GM03348 (cell line): ENCODE measurements at places on chromosomes 5 and 9.

DNA sequence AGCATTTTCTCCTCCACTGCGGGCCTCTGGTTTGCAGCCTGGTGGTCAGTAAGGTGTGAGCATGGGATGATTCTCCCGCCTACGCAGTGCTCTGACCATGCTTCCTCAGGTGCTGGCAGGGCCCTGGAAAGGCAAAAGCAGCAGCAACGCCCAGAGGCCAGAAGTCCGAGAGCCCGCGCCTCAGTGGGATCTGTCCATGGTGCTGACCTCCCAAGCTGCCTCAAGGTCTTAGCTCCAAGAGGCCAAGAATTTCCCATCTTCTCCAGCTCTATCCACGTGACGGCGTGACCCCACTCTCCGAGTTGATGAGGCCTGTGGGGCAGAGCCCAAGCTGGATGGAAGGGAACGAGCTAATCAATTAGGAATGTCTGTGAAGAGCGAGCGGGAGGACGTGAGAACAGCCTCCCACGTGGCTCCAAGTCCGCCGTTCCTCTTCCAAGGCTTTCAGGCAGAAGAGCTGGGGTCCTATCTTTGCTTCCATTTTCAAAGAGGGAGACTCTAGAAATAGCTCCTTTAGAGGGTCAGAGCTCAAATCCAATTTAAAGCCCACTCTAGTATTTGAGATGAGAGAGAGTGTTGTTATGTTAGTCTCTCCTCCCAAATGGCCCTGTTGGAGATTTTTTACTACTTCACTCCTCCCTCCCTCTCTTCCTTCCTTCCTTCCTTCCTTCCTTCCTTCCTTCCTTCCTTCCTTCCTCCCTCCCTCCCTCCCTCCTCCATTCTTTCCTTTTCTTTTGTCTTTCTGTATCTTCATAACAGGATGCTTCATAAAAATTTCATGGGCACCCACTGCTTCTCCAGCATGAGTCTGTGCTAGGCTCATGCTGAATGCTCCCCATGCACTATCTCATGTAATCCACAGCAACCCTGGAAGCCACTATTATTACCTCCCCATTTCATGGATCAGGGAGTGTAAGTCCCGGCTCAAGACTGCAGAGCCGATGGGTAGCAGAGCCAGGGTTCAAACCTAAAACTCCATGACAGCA is 69.3 kb downstream of the OLFM1 start:
- DNase-seq: peak; percentile 78

DNA sequence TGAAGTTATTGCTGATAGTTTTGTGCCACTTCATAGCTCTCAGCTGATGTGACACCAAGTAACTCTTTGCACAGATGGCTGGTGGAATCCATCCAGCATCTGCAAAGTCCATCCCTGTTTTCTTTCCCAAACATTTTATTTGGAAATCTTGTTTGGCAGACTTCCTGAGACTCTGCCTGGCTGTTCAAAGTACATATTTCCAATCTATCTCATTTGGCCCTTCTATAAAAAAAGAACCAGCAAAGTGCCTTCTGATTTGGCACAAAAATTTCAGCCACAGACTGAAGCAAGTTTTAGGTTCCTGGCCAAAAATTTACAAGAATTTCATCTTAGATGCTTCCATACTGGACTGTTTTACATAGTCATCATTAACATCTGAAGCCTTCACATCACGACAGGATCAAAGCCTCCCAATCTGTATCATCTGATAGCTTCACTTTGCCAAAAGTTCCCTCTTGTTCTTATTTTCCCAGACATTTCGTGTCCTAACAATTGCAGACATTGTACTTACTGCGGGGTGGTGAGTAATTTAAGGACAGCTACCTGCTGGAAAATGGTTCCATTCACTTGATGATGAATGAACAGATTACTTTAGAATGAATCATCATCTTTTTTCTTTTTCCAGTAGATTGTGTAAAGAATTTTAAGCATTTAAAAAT is 377.3 kb downstream of the KIAA0825 start:
- DNase-seq: peak; percentile 40

- no peak for DNase-seq
Measured at GRCh38 chr5:66646570-66646969, 50.4 kb downstream of the MAST4 start.

DNA sequence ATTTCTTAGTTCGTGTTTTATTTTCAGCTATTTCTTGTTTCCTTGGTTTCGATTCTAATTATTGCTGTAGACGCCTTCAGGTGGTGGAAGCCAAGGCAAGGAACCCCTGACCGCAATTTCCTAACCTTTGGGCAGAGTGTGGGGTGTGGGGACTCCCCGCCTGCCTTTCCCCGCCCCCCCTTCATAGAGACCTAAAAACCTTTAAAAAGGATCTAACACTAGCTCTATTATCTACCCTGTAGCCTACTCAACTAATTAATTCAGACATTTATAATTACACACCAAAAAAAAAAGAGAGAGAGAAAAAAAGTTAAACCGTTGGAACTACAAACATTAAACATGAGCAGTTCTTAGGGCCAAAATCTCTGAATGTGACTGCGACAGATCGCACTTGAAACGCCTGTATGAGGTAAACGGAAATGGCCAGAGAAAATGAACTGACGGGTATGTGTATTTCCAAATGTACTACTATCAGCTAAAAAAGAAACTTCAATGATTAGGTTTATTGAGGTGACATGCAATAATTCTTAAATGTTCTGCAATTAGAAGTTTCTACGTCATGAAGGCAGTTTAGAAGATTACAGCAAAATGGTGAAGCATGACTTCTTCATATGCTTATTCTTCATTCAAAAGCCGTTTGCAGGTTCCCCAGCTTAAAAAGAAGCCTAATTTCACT is 19.0 kb upstream of the FER start:
- no peak for DNase-seq

DNA sequence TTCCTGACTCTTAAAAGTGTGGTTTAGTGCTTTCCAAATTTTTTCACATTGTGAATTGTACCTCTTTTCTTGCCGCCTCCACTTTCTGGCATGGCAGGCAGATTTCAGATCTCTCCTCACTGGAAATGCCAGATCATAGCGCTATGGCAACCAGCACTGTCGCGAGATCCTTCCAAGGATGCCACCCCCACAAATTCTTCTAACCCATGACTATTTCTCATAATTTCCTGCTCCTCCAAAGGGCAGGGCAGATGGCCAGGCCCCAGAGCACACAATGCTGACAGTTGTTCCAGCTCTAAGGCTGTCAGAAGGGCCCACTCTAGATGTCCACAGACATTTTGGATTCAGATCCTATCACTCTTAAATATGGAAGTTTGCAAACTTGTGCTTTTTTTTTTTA is 446.2 kb upstream of the RIOK2 start:
- DNase-seq: peak; percentile 87

GRCh38 chr5:174294891-174295620 is 249.6 kb downstream of the NSG2 start:
- no peak for DNase-seq

- peak; percentile 90 for DNase-seq
Measured at GRCh38 chr5:132506094-132506692, 15.6 kb upstream of the IRF1 start.

- DNase-seq: peak; percentile 15
Measured at GRCh38 chr9:93810028-93810971, 144.9 kb downstream of the BARX1 start.

GRCh38 chr5:42985129-42986037 is 54.7 kb downstream of the ANXA2R start:
- peak; percentile 62 for DNase-seq

GRCh38 chr9:74985041-74985440 is 32.3 kb upstream of the C9orf40 start:
- DNase-seq: no peak

GRCh38 chr5:50711280-50711679 is 44.8 kb downstream of the PARP8 start:
- no peak for DNase-seq

- no peak for DNase-seq
Measured at GRCh38 chr5:103436656-103437055, 125.9 kb downstream of the NUDT12 start.

- no peak for DNase-seq
Measured at GRCh38 chr9:113796646-113797426, 79.3 kb upstream of the ZNF618 start.

DNA sequence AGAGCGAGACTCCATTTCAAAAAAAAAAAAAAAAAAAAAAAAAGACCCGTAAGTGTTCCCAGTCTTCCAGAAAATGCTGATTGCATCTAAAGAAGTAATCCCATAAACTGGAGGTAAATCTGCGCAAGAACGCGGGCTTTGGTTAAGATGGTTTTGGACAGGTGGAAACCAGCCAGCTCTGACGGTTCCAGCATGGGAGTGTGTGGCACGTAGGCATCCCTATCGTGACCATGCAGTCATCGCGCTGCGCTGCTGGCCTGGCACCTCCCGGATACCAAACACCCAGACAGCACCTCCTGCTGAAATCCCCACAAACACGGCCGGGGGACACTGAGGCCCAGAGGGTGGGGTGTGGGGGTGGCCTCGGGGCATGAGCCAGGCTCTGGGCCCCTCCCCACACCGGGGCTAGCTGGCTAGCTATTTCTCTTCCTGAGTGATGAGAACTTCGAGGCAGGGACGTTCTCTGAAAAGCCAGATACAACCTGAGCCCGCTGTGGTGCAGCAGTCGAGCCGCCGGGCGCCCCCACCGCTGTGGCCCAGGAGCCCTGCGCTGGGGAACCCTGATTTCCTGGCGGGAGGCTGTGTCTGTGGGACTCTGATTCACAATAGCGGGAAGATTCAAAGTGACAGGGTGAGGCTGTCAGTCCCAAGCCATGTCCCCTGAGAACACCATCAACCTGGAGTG is 32.2 kb upstream of the NOTCH1 start:
- no peak for DNase-seq

- no peak for DNase-seq
Measured at GRCh38 chr5:111353035-111353434, 128.9 kb downstream of the CAMK4 start.

GRCh38 chr9:86347991-86348390 is 6.2 kb downstream of the TUT7 start:
- DNase-seq: no peak

GRCh38 chr5:174436750-174437149 is 287.6 kb upstream of the MSX2 start:
- DNase-seq: no peak

DNA sequence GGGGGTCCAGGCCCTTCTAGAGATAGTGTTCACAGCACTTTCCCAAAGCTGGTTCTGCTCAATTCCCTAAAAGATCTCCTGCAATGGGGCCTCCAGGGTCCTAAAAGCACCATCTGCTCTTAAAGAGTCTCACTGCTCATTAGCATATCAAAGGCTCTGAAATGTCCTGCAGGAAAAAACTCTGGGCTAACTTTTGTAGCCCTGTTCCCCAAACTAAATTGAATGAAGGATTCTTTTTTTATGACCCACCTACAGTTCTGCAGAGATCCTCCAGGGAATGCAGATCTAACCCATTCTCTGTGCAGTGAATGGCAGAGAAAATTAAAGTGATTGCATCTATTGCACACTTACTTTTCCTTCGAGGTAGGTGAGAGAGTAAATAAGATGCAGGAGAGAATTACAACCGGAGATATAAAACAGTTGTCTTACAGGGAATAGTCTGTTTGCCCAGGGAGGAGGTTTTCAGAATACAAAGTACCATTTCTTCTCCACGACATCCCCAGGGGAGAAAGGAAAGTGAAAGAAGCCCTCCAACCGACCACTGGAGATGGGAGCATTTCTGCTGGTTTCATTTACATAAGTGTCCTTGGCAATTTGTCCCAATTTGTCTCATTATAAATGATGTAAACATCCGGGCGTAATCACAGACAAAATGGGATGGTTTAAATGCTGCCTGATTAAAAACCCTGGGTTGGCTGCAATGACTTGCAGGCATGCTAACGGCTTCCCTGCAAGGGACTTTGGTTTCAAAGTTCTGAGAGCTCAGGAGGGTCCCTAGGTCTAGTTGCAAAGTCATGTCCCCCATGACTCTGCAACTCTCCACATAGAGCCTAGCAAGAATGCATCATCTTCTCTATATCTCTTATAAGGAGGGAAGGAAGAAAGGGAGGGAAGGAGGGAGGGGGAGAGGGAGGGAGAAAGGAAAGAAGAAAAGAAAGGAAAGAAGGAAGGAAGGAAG is 114.0 kb downstream of the KCNIP1 start:
- no peak for DNase-seq

DNA sequence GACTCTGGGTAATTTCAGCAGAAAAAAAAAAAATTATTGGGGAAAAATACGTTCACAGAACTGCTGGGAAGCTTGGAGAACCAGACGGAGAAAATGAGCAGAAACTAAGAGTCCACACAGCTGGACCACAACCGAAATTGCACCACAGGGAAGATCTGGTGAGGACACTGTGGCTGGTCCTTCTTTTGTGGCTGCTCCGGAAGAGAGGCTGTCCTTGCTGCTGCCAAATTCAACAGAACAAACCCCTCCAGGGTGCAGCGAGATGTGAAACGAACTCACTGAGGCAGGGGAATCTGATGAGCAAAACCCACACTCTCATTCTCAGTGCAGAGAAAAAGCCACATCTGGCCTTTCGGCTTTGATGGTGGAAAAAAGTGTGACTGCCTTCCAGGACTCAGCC is 200.0 kb downstream of the ACTL7B start:
- no peak for DNase-seq

- DNase-seq: peak; percentile 54
Measured at GRCh38 chr9:122904466-122904822, 715 bp downstream of the RC3H2 start.

DNA sequence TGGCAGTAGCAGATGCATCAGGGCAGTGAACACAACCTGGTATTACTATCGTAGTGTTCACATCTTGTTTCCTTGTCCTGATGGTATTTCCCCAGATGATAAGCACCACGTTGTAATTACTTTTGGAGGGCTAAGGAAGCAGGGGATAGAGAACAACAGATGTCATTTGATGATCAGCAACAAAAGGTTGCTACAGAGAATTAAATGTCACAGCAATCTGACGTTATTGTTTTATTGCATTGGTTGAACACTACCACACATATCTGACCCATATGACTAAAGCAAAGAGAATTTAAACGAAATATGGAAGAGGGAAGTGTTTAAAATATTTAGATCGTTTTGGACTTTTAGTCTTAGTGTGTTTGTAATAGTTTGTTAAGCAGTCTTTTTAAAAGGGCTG is 408.3 kb downstream of the SH3GL2 start:
- no peak for DNase-seq
